Activated T-cell treated with anti-CD3 and anti-CD28 coated beads, Interleukin-2, amount 50 U/mL, for 24 hours (primary cell): ENCODE measurements at places on chromosomes 3 and 15.

DNA sequence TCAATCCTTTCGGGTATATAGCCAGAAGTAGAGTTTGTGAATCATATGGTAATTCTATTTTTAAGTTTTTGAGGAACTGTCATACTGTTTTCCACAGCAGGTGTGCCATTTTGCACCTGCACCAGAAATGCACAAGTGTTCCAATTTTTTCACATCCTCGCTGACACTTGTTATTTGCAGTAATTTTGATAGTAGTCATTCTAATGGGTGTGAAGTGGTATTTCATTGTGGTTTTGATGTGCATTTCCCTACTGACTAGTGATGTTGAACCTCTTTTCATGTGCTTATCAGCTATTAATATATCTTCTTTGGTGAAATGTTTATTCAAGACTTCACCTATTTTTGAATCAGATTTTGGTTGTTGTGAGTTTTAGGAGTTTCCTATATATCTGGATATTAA lies 29.1 kb downstream of the GRM2 start:
- no peak for DNase-seq

- DNase-seq, result no peak
Observed at GRCh38 chr3:185733980-185734724, 90.7 kb downstream of the IGF2BP2 start.

GRCh38 chr3:153621953-153622352 lies 459.9 kb downstream of the RAP2B start:
- no peak for DNase-seq

GRCh38 chr15:90907051-90907660 lies 4.1 kb downstream of the MAN2A2 start:
- no peak for DNase-seq

- DNase-seq, result peak; percentile 22
Observed at GRCh38 chr15:68586274-68586961, 7.6 kb downstream of the CORO2B start.

- peak; percentile 66 for DNase-seq
Observed at GRCh38 chr3:42526616-42527367, 24.3 kb downstream of the VIPR1 start.

DNA sequence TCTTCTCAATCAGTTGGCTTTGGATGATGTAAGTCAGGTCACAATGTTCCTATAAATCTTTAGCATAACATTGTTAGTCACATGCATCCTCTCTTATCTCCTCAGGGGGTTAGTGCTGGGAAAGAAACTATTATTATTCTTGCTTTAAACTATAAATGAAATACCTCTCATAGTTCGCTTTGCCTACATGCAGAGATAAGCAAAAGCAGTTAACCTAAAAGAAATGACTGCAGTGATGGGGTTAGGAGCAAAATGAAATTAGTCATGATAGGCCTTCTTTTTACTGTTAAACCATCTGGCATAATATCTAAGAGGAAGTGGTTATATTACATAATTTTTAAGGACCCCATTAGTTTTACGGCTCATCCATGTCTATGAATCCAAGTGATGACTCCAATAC lies 91.7 kb upstream of the IGSF10 start:
- DNase-seq, result no peak

GRCh38 chr15:91942720-91943394 lies 89.3 kb downstream of the SLCO3A1 start:
- DNase-seq, result no peak

DNA sequence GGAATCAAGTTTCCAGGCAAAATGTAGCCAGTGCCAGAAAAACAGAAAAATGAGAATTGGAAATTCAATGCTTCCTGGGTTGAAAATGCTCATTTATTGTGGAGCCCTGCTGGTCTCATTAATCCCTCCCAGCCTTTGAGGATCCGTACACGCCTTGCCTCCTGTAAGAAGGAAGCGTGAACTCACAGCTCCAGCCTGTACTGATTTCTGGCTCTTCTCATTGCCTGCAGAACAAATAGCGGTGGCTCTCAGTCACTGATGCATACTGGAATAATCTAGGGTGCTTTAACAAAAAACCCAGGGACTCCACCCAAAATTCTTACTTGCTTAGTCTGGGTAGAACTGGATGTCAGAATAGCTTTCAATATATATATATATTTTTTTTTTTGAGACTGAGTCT lies 29.3 kb upstream of the SLC24A5 start:
- no peak for DNase-seq
